CD4-positive, alpha-beta T cell treated with Interleukin-4 for 1 hour (primary cell): ENCODE measurements at places on chromosomes 16 and 17.

- DNase-seq, result no peak
Observed at GRCh38 chr16:57701759-57702371, 7.3 kb downstream of the DRC7 start.

GRCh38 chr16:6643080-6643686, 689.5 kb upstream of the RBFOX1 start:
- peak; percentile 39 for DNase-seq

GRCh38 chr16:22327446-22327775, 30.2 kb downstream of the POLR3E start:
- no peak for DNase-seq

- peak; percentile 70 for DNase-seq
Observed at GRCh38 chr17:67293251-67294203, 48.5 kb upstream of the HELZ start.

GRCh38 chr16:22333457-22333994, 36.3 kb downstream of the POLR3E start:
- no peak for DNase-seq

DNA sequence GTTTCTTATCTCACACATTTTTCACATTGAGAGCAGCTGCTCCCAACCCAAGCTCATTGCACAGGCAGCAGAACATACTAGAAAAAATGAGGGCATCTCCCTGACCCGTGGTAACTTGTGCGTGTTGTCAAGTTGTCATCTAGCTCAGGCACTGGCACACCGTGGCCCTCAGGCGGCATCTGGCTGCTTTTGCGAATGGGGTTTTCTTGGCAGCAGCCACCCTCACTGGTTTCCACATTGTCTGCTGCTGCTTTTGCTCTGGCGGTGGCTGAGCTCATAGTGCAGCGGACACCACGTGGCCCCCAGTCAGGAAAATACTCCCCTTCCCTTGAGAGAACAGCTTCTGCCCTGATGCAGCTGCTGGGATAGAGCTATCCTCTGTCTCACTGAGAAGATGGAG, 9.4 kb upstream of the TEDC2 start:
- DNase-seq, result no peak

DNA sequence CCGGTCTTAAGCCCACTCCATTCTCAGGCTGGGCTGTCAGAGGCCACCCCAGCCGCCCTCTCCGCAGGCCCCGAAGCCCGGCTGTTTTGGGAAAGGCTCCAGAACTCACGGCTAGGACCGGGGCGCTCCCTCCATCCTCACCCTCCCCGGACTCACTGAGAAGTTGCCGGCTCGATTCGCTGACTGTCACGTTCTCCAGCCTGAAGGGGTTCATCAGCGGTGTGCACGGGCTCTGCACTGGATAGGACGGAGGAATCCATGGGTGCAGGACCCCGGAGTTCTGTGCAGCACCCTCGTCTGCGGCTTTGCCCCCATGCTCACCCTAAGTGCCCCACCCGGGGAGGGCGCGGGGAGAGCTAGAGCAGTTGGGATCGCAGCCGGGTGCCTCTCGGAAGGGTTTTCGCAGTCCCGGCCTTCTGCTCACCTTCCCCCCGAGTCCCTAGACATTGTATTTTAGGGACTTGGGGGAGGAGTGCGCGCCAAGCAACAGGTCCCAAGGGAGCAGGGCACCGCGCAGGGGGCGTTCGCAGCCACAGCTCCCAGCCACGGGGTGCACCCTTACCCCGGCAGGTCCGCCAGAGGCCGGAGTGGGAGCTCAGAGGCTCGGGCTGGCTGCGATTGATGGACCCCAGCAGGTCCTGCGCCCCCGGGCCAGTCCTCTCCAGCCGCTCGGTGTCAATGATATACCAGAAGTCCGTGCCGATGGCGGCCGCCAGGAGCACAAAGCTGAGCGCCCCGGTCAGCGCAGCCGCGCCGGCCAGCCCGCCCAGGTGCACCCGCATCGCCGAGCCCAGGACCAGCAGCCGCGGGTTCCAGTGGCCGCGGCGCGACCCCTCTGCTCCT, 1.0 kb downstream of the TMEM114 start:
- no peak for DNase-seq

DNA sequence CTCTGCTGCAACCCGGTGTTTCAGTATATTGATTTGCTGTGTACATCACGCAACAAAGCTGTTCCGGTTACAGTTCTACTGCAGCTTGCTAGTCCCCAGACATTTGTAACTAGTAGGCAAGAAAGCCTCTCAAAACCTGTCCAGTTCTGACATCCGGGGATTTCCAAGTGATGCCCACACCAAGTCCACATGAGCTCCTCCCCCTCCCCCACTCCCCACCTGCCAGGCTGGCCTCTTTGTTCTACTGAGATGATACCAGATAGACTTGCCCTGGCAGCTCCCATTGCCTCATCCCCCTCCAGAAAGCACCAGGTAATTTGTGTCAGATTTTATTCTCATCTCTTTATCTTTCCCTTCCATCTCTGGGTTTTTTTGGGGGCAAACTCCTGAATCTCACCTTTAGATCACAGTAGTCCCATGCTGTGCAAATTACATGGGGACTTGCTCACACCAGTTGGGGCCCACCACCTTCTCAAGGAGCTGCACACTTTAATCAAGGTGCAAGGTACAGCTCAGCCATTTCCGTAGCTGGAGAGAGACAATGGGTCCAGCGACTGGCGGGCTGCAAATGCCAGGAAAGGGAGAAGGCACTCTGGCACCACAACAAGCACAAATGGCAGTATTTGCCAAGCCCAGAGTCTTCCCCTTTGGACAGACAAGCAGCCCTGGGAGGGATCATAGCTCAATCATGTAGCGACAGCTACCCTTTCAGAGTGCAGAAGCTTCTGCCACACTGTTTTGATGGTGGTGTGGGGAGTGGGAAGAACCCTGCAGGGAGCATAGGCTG, 183.1 kb downstream of the CYLD start:
- no peak for DNase-seq

GRCh38 chr17:51500454-51500853, 240.1 kb downstream of the UTP18 start:
- DNase-seq, result no peak

DNA sequence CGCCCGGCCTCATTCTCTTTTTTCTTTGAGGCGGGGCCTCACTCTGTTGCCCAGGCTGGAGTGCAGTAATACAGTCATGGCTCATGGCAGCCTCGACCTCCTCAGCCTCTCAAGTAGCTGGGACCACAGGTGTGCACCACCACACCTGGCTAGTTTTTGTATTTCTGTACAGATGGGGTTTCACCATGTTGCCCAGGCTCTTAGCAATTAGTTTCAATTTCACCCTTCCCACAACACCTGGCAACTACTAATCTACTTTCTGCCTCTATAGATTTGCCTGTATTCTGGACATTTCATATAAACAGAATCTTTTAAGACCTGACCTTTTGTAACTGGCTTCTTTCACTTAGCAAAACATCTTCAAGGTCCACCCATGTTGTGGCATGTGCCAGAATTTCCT, 8.0 kb upstream of the NT5M start:
- DNase-seq, result no peak

- DNase-seq, result no peak
Observed at GRCh38 chr17:77450742-77451244, 310.0 kb downstream of the SEC14L1 start.

DNA sequence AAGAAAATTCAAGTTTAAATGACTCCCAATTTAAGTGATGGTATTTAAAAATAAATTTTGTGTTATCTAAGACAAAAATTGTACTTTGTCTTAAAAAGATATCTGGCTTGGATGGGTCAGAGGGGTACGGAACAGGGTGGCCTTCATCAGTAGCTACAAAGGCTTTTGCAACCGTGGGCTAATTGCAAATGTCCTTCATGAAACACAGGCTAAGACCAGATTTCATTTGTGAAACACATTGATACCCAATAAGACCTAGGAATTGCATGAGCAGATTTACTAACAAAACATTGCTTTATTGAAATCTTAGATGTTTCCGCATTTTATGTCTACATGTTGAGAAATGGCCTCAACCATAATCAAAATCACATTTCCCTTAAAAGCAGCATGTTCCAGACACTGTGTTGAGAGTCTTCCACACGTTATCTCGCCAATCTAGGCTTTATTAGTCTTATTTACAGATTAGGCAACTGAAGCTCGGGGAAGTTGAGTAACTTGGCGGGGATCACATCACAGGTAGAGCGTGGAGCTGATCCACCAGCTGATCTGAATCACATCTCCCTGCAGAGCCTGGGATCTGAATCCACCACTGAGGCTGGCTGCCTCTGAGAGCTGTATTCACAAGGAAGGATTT, 21.8 kb downstream of the FBXO39 start:
- DNase-seq, result no peak

DNA sequence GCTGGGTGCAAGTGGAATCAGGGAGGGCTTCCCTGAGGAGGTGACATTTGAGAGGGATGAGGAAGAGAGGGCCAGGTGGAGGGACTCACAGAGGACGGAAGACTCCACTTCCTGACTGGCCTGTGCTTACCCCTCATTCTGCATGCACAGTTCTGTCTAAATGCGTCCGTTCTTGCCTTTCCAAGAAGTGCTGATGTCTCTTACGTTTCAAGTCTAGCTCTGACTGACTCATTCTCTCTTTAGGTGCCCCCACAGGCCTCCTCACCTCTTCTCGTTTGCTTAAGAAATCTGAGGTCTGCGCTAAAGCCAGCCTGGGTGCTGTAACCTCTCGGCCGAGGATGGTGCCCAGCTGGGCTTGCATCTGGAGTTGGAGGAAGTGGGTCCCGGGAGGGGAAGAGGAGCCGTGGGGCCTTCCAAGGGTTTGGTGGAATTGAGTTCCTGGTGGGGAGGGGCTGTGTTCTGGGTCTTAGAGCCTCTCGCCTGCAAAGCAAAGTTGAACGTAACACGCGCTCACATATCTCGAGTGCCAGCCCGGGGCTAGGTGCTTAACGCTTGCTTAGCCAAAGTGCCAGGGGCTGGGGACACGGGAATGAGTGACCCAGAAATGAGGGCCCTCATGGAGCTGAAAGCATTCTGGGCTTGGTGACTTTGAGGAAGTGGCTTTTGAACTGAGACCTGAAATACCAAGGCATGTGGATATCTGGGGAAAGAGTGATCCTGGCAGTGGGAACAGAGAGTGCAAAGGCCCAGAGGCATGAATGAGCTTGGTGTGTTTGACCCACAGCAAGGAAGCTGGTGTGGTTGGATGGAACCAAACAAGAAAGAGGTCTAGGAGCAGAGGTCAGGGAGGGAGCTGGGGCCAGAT, 4.8 kb downstream of the IL4R start:
- peak; percentile 70 for DNase-seq

- no peak for DNase-seq
Observed at GRCh38 chr17:79168486-79169055, 93.9 kb downstream of the ENGASE start.

- no peak for DNase-seq
Observed at GRCh38 chr17:10664571-10664970, 7.5 kb upstream of the MYH3 start.
